Stomach (tissue), 19 donors: ENCODE measurements at places on chromosomes 1 and 21.

DNA sequence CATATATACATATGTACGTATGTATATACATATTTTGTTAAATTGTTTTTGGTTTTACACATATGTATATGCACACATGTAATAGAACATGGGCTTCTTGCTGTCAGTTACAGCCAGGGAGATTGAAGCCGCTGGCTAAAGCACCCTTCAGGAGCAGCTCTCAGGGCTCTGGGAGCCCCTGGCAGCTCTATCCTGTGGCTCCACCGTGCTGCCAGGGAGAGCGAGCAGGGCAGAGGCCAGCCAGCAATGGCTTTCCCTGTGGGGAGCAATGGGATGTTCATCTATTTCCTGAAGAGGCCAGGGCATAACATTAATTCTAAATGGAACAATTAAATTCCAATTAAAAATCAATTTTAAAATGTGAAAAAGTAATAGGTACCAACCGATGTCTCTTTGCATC lies 102.9 kb downstream of the PSMG1 start:
- DNase-seq, result no peak

GRCh38 chr1:16971341-16972188 lies 8.9 kb downstream of the MFAP2 start:
- peak; percentile 52 for DNase-seq

- peak; percentile 58 for DNase-seq
Measured at GRCh38 chr1:111030590-111030989, 66.9 kb upstream of the LRIF1 start.

DNA sequence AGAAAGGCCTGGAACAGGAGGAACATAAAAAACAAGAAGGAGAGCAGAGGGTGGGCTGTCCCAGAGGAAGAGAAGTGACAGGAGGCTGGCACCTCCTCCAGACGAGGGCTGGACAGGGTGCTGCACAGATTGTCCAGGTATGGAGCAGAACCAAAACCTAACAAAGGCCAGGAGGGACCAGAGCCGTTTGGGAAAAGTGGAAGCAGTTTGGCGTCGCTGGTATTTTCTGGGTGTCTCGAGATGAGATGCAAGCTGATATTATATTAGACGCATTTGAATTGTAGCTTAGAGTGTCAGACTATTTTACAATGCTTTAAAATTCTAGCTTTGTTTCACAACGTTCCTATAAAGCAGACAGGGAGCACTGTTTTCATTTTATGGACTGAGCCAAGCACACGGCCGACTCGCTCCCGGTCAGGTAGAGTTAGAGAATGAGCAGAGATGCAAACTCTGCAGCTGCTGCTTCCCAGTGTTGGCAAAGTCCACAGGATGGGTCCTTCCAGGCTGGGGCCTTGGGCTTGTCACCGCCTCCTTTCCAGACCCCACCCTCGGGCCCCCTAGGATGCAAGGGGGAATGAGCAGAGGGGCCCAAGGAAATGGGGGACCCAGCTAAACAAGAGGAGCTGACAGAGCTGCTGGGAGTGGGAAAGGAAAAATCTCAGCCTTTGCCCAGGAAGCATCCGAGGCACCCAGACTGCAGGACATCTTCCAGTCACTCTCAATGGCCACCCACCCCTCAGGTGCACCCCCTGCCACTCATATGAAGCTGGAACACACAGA lies 60.8 kb upstream of the TMPRSS2 start:
- DNase-seq, result no peak

DNA sequence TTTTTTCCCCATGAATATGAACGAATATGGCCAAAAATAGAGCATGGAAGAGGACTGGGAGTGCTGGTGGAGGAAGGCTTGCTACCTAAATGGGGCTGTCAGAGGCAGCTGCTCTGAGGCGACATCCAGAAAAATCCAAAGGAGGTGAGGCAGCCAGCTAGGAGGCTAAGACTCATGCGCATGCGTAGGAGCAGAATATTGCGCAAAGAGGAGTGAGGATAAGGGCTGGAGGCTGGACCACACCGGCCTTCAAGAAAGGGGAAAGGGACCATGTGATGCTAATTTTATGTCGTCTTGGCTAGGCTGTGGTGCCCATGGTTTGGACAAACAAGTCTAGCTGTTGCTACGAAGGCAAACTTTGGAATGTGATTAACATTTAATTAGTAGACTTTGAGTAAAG lies 30.5 kb downstream of the HEYL start:
- no peak for DNase-seq

DNA sequence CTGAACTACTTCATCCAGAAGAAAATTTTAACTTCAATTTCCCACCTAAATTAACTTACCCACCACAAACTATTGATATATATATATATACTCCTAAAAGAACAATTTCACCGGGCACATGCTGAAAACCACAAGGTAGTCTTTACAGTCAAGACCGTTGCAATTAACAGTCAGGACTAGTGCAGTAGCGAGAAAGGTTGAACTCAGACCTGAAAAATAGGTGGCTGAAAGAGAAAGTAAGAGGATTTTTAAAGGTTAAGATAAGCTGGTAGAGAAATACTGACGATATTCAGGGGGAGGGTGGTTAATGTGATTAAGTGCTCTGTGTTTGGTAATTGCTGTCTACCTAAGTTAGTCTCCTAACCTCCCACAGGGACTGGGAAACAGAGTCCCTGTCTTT lies 1153.5 kb upstream of the TMPRSS15 start:
- DNase-seq, result no peak

- DNase-seq, result no peak
Measured at GRCh38 chr1:223331301-223331700, 32.7 kb downstream of the SUSD4 start.

DNA sequence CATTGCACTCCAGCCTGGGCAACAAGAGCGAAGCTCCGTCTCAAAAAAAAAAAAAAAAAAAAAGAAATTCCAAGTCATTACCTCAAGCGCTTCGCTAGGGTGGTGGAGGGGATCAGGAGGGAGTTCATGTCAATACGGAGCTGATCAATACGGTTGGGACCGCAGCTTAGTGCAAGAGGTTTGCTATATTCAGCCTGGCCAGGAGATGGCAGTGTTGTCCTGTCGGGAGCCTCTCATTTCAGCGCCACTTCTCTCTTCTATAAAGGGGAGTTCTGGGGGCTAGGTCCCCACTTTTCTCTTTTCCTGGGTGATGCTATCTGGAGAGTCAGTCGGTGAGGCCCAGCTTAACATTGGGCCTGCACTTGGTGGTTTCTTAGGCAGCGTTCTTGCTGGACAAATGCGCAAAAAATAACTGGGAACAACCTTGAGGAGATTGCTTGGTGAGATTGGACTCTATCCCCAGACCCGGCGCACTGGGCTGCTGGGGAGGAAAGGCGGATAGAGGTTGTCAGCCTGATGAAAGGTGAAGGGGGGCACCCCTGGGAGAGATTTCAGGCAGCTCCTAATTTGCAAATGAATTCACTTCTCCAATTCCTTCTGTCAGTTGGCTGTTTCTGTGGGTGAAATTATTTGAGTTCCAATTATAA lies 40.4 kb downstream of the KIAA0040 start:
- peak; percentile 82 for DNase-seq

DNA sequence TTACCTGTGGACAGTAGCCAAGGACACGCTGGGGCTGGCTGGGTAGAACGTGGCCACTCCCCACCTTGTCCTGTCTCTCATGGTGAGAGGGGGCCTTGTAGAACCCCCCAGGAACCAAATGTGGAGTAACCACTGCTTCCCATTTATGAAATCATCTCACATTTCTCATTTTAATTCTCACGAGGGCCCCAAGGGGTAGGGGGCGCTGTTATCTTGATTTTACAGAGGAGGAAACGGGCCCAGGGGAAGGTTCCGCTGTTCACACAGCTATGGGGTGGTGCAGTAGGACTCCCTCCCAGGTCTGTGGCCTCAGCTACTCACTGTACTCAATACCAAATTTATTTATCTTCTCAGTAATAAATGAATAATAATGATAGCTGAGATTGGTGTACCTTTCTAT lies 5.5 kb downstream of the SMPDL3B start:
- DNase-seq, result peak; percentile 59

- no peak for DNase-seq
Measured at GRCh38 chr1:116012716-116013115, 36.4 kb downstream of the SLC22A15 start.

- DNase-seq, result no peak
Measured at GRCh38 chr1:229953736-229954326, 113.2 kb upstream of the GALNT2 start.

- DNase-seq, result no peak
Measured at GRCh38 chr1:55117941-55118340, 78.6 kb downstream of the PCSK9 start.

DNA sequence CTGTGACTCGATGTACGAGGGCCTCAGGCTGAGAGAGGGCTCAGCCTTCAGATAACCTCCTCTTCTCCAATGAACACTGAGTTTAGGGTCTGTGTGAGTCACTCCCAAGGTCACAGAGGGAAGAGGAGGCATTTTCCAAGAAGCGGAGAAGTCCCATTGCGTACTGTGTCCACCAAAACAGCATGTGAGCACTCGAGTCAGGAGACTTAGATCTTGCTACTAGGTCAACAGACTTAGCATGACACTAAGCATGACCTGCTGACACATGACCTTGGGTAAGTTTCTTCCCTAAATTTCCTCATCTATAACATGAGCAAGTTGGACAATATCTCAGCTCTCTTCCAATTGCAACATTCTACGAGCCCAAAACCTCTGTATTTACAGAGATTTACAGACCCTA lies 68.0 kb downstream of the PLPP3 start:
- DNase-seq, result no peak

- DNase-seq, result no peak
Measured at GRCh38 chr1:45443580-45444446, 47.1 kb downstream of the TESK2 start.
